Endothelial cell (in vitro differentiated cells): ENCODE measurements at places on chromosomes 4 and X. TPM values are rescaled to one million over a fixed set of nuclear protein-coding genes. Genes with fewer than 3 reads are reported as not detected.

- no peak for DNase-seq
Measured at GRCh38 chrX:68883800-68884199, 55.0 kb downstream of the EFNB1 start.

DNA sequence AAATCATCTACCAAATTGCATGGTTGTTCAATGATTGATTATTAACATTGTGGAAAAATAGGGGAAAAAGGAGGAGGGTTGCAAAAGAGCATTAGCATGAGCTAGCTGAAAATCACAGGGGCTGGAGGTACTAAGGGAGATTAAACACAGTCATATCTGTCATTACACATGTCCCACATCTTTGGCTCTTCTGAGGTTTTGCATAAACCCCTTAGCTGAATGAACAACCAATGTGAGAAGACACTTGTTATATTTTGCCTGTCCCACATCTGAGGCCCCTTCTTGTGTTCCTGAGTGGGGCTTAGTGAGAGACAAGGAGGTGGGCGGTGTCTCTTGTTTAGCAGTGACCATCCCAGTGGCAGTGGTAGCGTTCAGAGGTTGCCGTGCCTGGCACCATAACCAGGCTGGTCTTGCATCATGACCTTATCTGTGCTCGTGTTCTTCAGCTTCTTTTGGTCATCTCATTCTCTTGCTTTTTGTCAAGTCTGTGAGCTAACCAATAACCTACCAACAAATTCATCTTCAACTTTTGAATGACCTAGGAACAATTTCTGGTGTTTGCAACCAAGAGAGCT lies 95.6 kb downstream of the MID1IP1 start:
- DNase-seq: no peak

GRCh38 chr4:28792917-28793597 lies 1927.1 kb upstream of the PCDH7 start:
- DNase-seq: no peak

Gene AGTR2
- total RNA-seq: 0.13 TPM

Gene VCX3A
- not detected for total RNA-seq
